Bone marrow (tissue), 2 donors: ENCODE measurements at places on chromosomes 5 and 9.

DNA sequence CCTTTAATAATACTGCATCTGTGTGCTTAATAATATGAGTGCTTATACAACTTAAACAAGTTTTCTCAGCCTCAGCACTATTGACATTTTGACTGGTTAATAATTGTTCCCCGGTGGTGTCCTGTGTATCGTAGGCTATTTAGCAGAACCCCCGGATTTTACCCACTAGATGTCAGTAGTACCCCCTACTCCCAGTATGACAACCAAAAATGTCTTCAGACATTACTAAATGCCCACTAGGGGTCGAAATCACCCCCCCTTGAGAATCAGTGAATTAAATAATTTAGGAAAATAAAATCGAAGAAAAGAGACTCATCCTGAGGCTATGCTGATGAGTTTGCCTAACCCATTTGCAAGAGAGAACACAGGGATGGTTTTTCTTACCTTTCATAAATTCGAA lies 166.3 kb downstream of the ATP10B start:
- peak; percentile 26 for DNase-seq

GRCh38 chr9:127936347-127936852 lies 1.3 kb downstream of the DPM2 start:
- no peak for DNase-seq

- DNase-seq = no peak
Observed at GRCh38 chr9:89364666-89365531, 46.6 kb downstream of the SECISBP2 start.

DNA sequence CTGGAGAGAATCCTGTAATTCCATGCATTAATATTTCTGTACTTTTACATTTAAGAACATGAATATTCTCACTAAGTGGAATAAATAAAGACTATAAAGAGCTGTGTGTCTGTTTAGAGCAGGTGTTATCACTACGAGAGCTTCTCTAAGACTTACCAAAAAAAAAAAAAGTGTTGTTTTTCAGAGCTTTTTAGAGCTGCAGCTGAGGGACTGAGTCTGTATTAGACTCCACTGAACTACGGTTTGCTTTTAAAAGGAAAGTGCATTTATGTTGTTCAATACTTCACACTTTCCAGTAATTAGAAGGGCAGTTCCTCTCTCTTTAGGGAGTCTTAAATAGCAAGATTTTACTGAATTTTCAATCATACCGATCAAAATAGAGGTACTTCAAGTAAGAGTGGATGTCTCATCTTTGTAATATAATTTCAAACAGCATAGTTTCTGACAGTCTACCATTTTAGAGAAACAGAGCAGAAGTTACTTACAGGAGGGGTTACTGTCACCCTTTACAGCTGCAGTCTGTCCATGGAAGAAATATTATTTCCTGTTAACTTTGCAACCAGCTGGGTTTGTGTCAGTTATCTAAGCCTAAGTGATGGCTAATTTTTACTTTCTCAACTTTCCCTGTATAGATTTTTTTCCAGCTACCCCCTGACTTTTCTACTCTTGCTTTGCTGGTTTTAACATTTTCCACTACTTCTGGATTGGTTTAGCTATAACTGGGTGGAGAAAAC lies 2.4 kb downstream of the SYK start:
- DNase-seq = no peak

DNA sequence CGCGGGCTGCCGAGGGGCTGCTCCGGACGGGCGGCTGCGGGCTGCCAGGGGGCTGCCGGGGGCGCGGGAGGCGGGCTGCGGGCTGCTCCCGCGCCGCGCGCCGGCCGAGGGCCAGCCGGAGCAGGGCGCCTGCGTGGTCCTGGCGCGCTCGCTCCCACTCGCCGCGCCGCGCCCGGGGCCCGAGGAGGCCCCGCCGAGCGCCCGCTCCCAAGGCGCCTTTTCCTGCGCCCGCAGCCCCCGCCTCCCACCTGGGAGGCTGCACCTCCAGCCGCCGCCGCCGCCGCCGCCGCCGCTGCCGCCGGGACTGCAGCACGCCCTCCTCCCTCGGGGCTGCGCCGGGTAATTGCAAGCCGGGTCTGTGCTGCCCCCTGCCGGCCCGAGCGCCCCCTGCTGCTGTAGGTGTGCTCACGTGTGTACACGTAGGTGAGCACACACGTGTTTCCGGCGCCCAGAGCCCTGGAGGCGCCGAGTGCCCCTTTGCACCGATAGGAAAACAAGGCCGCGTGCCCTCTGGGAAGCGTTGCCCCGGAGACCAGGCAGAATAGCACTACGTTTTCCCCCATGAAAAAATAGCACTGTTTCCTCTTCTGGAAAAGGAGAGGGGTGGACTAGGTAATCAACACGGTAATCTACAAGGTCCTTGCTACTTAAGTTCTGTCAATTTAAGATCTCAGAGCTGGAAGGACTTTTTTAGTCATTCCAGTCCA lies at the start of gene EPB41L4B:
TSS of gene EPB41L4B (minus strand) at position 318 of the 707 bp plus-strand sequence. CDS start 613 bp downstream, outside the sequence.
- peak; percentile 22 for DNase-seq

DNA sequence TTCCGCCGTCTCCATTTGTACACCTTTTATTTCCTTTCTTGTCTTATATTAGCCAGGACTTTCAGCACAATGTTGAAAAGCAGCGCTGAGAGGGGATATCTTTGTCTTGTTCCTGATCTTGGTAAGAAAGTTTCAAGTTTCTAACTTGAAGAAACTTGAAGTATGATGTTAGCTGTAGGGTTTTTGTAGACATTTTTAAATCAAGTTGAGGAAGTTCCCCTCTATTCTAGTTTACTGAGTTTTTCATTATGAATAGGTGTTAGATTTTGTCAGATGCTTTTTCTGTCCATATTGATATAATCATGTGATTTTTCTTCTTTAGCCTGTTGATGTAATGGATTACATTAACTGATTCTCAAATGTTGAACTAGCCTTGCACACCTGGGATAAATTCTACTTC lies 425.7 kb downstream of the PIK3R1 start:
- no peak for DNase-seq

GRCh38 chr5:165919196-165919595 lies 2372.2 kb upstream of the WWC1 start:
- no peak for DNase-seq

DNA sequence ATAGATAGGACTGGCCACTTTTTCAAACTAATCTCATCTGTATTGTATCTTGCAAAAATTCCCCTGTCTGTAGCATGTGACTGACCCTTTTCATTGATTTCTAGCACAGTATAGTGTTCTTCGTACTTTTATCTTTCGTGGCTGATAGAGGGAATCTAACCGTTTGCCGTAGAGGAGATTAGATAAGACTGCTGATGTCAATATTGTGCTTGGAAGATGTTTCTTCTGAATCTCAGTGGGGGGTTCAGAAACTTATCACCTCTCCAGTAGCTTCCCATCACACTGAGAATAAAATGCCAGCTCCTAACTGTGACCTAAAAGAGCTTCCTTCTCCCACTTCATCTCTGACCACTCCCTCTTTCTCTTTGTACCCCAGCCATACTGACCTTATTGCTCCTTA lies 25.4 kb upstream of the ALDOB start:
- no peak for DNase-seq

- DNase-seq = peak; percentile 91
Observed at GRCh38 chr5:43484106-43484849, 613 bp upstream of the TMEM267 start.

- DNase-seq = no peak
Observed at GRCh38 chr9:133635098-133635497, 1.1 kb upstream of the DBH start.

GRCh38 chr5:152711801-152712388 lies 306.8 kb upstream of the NMUR2 start:
- DNase-seq = no peak

- no peak for DNase-seq
Observed at GRCh38 chr5:149110406-149110805, 30.9 kb upstream of the ABLIM3 start.

DNA sequence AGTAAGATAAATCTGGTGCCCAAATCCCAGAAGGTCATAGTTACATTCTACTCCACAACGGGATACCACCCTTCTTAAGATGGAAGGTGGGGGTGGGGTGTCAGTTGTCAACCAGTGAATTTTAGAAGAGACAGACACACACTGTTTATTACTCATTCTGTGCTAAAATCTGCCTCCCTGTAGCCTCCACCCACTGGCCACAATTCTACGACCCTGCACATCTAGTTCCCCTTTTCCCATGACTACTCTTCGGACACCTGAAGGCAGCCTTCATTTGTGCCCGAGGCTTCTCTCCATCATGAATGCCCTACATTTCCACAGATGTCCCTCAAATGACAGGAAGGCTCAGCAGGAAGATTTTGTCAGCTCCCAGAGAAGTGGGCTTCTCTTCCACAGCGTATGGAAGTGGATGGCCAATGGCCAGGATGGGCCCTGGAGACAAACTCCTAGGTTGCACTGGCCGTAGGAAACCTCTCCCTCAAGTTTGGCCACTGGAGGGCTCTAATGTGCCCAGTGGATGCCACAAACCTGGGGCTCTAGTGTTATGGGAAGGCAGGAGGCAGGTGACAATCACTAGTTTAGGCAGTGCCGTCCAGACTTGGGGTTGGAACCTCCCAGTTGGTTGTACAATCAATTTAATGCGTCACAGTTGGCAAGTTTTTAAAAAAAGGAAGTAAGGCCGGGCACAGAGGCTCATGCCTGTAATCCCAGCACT lies 46.6 kb downstream of the PTPN3 start:
- no peak for DNase-seq

GRCh38 chr5:139228201-139228803 lies 30.1 kb upstream of the SIL1 start:
- DNase-seq = no peak

DNA sequence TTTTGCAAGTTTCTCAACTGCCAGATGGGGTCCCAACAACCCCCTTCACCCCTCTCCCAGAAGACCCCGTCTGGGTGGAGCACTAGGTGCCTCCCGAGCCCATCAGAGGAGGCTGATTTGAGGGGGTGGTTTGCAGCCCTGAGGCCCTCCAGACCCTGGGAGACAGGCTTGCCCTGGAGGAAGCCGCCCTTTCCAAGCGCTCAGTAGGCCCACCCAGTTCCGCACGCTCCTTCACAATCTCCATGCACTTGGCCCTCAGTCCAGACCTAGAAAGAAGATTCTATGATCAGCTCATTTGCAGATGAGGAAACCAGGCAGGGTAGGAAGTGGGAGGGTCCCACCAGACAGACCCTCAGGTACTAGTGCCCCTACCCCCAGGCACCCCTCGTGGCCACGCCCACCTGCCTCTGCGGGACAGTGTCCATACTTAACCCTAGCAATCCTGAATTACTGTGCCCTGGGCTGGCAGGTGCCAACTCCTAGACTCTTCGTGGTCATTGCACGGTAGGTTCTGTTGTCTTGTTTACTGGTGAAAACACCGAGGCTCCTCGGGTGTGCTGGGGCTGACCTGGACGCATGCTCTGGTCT lies 22.3 kb downstream of the OR2V1 start:
- no peak for DNase-seq

DNA sequence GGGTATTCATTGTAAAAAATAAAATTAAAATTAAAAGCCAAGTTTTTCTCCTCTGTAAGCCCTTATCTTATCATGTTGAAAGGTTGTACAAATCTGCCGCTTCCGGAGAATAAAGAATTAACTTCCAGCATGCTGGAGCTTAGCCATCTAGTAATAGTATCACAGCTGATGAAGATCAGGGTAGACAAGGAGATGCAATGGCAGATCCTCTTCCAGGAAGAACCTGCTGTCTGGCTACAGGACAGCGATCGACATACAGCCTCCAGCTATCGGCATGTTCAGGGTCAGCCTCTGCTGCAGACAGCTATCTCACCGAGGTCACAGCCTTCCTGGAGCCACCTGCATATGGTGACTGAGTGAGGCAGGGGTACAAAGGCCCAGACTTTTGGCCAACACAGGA lies 82.6 kb downstream of the MED27 start:
- DNase-seq = no peak

GRCh38 chr9:7234144-7234543 lies 476.4 kb downstream of the KDM4C start:
- no peak for DNase-seq

- DNase-seq = no peak
Observed at GRCh38 chr5:5383461-5383860, 39.0 kb upstream of the ICE1 start.

DNA sequence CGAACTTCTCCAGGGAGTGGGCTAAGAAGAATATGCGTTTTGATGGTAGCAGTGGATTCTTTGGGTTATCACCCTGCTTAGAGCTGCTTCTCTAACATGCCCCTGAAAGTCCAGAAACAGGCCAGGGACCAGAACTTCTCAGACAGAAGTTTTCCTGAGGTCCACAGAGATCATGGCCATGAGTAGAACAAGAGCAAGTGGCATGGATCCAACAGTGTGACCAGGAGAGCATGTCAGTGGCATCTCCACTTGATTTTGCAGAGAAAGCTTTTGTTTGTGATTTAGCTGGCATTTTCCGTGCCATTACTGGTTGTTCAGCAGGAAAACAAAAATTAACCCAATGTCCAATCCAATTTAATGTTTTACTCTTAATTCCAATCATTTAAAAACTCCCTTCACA lies 298.5 kb upstream of the CD180 start:
- DNase-seq = no peak

DNA sequence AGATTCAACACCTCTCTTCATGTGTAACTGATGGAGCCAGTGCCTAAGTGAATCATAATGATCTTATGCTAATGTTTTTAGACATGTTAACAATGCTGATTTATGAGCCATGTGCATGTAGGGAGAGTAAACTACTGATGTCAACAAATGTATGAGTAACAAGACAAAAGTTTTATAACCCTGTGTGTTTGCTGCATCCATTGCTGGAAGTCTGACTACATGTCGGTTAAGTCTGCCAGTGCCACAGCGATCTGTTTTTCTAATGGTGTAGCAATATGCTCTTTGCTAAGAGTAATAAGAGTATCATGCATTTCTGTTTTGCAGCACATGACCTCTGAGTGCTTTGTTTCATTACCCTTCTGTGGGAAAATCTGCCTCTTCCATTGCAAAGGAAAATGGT lies 26.4 kb upstream of the TMOD1 start:
- DNase-seq = no peak

DNA sequence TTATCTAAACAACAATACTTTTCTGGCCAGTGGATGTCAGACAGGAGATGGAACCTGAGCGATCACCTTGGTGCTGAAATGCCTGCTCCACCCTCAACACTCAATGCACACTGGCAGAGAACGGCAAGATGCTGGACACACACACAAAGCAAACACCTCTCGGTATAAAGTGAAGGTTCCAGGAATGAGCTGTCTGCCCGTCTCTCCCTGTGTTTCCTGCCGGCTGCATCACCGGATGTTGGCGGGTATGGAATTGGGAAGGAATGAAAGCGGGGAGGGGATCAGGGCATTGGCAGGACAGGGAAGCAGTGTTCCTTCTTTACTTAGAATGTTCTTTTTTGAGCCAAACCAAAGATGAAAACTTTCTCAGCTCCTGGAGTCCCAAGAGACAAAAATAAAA lies 59.2 kb downstream of the MED10 start:
- no peak for DNase-seq

DNA sequence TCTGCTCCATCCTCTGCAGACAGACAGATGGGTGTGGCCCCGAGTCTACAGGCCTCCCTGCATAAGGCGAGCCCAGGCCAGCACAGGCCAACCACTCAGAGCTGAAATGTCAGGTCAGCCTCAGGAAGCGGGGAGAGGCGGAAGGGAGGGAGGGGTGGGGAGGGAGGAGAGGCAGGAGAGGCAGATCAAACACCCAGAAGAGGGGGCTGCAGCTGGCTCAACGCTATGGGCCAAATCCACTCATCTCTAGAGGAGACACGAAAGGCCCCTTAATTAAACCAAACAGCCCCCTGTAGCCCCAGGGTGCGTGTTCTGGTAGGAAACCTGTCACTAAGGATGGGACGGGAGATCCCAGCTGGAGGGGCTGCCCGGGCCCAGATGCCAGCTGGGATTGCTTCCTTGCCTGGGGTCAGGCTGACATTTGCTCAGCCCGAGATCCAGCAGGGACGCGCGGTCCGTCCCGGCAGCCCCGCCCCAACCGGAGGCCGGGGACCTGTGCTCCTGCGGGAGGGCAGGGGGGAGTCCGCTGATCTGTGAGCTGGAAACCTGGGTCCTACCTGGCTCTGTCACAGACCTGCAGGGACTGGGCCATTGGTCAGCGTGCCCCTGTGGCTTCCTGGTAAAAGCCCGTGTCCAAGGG lies 97.2 kb upstream of the SARDH start:
- DNase-seq = no peak
